ENCODE measurements at places on chromosomes 6 and 20. TPM values are rescaled to one million over a fixed set of nuclear protein-coding genes. Genes with fewer than 3 reads are reported as not detected.

SPATA2 gene
- total RNA-seq: 6.6 TPM

DNA sequence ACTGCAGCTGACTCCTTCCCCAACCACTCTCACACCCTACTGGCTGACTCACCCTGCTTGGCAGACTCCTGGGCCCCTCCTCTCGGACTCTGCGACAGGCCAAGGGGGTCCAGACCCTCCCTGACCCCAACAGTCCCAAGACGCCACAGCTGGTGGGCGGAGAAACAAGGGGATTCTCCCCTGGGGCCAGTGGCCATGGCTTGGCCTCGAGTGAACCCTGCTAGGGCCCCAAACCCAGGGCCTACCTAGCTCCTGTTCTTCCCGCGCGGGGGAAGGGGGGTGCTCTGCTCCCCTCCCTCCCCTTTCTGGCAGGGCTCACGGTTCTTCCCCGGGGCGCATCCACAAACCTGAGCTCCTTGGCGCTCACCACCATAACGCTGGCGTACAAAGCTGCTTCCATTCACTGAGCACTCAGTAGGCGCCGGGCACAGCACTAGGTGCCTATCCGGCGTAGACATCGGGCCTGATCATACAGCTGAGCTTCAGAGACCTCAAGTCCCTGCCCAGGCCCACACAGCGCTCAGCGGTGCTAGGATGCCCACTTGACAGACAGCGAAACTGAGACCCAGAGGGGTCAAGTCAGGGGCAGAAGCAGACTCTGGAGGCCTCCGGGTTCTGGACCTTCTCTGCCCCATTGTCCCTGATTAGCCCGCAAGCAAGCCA lies 597 bp downstream of the ADA start:
- peaks cover 11% of the 10 kb centered on the region for H3K4me1 ChIP-seq
- H3K27ac ChIP-seq: peak overlapping the region; percentile 70
- no peaks in the 10 kb centered on the region for H3K36me3 ChIP-seq
- H3K4me3 ChIP-seq: peak overlapping the region; percentile 82
- no peak for DNase-seq

DNA sequence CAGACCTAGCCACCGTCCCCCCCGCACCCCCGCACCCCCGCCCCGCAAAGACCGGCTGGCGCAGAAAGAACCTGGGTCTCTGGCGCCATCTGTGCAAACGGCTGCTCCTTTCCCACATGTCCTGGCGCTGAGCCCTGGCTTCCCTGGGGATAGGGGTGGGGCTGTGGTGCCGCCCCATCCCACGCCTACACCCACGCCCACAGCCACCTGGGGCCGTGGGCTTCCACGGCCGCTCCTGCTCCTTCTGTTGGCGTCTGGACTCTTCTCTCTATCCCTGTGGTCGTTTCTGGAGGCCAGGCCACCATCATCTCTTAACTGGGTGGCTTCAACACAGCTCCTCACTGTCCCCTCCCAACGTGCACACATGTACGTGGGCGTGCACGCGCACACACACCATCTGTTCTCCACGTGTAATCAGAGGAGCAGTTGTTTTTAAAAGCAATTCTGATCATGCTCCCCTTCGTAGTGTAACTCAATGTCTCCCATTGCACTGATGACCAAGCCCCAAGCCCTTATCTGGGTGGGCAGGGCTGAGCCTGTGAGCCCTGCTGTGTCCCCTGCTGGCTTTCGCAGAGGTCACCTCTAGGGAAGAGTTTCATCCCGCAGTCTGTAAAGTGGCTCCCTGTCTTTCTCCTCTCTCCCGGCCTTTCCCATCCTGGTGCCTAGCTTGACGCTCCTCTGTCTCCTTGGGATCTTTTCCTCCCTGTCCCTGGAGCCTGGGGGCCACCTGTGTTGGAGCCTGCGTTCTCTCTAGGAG lies 31.9 kb upstream of the FAM83D start:
- peaks cover 17% of the 10 kb centered on the region for H3K4me1 ChIP-seq
- H3K27me3 ChIP-seq: peaks cover 5% of the 10 kb centered on the region
- H3K36me3 ChIP-seq: no peaks in the 10 kb centered on the region
- 0 out of 2 replicates have a peak overlapping the region, but pooled peaks have one; percentile 4 for H3K4me3 ChIP-seq
- H3K27ac ChIP-seq: no peak overlapping the region
- no peak for DNase-seq

DNA sequence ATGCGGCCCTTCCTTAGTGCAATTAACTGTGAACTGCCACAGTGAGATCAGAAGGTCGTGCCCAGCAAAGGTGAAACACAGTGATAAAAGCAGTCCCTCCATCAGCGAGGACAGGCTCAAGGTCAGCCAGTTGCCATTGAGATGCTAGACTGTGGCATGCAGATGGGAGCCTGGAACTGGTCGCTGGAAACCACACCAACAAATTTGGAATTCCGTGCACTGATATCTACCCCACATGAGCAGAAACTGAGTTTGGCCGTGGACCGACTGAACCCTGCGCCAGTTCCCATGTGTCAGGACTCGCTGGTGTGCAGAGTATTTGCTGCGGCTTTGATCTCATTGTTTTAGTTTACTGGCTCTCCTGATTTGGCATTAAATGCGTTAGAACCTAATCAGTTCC lies 125.6 kb upstream of the QKI start:
- DNase-seq: no peak
- H3K4me1 ChIP-seq: no peaks in the 10 kb centered on the region
- H3K27me3 ChIP-seq: no peaks in the 10 kb centered on the region
- H3K4me3 ChIP-seq: no peak overlapping the region
- H3K36me3 ChIP-seq: no peaks in the 10 kb centered on the region

- peaks cover 57% of the 10 kb centered on the region for H3K27me3 ChIP-seq
- no peak overlapping the region for H3K4me3 ChIP-seq
- H3K4me1 ChIP-seq: no peaks in the 10 kb centered on the region
- no peak for DNase-seq
- no peak overlapping the region for H3K27ac ChIP-seq
These were observed 58.3 kb downstream of the KIF6 start for GRCh38 chr6:39666706-39667489.

DNA sequence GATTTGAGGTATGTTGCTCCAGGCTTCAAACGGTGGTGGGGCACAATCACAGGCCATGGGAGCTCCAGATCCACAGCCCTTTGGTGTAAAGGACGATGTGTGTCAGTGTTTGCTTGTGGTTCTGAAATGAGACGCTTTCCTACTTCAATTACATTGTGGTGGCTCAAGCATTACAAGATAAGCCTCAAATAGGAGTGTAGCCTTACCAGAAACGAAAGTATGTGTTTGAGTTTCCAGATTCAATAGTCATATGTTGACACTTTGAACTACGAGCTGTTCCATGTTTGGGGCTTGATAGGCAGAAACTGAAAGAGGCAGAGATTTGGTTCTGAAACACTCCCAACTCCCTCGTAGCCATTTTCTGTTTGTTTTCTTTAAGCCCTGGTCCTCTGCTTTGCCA lies 187.1 kb downstream of the MYLK4 start:
- no peaks in the 10 kb centered on the region for H3K4me1 ChIP-seq
- no peaks in the 10 kb centered on the region for H3K27me3 ChIP-seq
- H3K36me3 ChIP-seq: no peaks in the 10 kb centered on the region
- H3K27ac ChIP-seq: no peak overlapping the region

DNA sequence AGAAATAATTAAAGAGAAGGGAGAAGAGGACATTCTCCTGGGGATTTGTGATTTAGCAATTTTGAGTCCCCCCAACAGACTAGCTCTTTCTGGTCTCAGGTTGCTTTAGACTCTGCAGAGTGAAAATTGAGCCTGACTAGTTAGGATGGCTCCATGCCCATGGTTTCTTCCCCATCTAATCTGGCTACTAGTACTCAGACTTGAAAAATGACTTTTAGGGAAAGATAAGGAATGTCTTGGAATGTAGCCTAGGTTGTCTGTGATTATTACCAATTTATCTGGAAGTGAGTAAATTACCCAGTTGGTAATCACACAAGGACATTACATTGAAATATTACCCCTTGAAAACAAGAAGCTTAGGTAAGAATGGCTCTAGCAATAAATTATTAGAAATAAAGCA lies 4.2 kb downstream of the BEND6 start:
- H3K27me3 ChIP-seq: no peaks in the 10 kb centered on the region
- no peaks in the 10 kb centered on the region for H3K36me3 ChIP-seq
- no peak overlapping the region for H3K4me3 ChIP-seq
- DNase-seq: no peak
- H3K27ac ChIP-seq: no peak overlapping the region

All from HCT116 (cell line).